ENCODE measurements at places on chromosomes 3 and 15.

- DNase-seq, result no peak
Measured at GRCh38 chr3:120604784-120605183, 8.6 kb downstream of the NDUFB4 start.

DNA sequence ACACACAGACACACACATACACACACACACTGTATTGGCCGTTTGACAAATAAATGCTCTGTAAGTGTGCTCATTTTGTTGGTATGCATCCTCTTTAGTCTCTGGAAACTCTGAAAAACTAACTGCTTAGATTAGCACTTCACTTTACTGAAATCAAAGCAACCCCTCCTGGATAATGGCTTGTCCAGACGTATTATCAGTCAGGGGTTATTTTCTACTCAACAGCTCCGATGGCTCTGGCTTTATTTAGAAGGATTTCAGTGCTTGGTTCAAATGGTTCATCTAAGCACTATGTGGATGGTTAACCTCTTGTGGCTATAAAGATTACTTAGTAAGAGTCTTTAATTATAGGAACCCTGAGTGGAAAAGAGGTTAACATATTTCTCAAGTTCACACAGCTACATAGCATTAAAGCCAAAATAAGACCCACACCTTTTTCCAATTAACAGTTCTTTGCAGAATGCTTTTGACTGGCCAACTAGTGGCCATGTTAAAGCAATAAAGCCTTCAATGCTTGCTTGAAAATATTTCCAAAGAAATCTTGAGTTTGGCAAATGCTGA is 516.1 kb upstream of the NAALADL2 start:
- DNase-seq, result no peak

GRCh38 chr3:142433110-142433509 is 14.7 kb downstream of the XRN1 start:
- no peak for DNase-seq

GRCh38 chr15:92524874-92525565 is 130.6 kb downstream of the FAM174B start:
- no peak for DNase-seq

GRCh38 chr3:10223676-10224639 is 24.3 kb upstream of the TATDN2 start:
- no peak for DNase-seq

GRCh38 chr3:180909369-180910127 is 2.9 kb upstream of the FXR1 start:
- no peak for DNase-seq

DNA sequence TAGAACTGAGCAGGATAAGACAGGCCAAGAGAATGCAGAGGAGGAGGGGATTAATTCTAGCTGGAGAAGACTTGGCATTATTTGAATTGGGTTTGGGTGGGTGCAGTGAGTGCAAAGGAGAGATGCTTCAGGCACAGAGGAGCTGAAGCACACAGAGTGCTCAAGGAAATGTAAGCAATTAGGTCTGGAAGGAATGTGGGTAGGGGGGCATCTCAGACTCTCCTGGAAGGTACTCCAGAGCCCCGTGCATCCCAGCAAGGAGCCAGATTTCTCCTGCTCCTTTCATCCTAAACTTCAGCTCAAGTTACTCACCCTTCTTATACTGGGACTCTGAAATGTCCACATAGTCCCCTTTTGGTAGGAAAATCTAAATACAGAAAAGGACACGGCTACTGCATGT is 143.6 kb upstream of the PFN2 start:
- no peak for DNase-seq

DNA sequence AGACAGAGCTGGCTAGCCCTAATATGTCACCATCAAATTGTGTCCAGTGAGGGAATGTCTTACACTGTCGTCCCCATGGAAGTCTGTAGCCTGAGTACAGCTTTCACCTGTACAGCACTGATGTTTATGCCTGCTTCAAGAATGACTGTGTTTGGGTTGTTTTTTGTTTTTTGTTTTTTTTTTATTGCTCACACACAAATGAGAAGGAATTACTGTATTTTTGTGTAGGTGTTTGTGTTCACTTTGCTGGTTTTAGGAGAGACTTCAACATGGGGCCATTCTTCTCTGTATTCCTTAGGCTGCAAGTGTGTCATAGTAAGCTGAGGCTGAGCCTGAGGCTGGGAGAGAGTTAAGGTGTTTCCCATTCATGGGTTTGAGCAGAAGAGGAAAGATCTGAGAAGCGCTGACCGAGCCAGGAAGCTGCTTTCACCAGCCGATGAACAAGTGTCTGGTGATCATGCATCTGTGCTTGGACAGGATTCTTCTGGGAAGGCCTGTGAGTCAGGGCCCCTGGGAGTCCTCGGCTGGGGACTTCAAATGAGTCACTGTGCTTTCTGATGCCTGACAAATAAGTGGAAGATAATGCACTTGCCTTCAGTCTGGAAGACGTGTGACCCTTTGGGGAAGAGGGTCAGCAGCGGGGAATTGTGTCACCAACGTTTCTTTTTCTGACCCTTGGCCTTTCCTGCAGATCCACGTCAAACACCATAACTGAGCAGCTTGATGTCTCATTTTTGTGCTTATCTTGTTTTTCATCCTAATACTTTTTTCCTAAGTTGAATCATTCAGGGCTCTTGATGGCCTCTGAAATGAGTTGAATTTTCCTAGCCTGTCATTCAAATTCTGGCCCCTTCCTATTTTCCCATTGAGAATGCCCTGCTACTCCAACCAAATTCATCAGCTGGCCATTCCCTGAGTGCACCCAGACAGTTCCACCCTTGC is 36.7 kb upstream of the ZBTB38 start:
- no peak for DNase-seq

GRCh38 chr3:60979461-60980341 is 271.6 kb downstream of the FHIT start:
- DNase-seq, result no peak

DNA sequence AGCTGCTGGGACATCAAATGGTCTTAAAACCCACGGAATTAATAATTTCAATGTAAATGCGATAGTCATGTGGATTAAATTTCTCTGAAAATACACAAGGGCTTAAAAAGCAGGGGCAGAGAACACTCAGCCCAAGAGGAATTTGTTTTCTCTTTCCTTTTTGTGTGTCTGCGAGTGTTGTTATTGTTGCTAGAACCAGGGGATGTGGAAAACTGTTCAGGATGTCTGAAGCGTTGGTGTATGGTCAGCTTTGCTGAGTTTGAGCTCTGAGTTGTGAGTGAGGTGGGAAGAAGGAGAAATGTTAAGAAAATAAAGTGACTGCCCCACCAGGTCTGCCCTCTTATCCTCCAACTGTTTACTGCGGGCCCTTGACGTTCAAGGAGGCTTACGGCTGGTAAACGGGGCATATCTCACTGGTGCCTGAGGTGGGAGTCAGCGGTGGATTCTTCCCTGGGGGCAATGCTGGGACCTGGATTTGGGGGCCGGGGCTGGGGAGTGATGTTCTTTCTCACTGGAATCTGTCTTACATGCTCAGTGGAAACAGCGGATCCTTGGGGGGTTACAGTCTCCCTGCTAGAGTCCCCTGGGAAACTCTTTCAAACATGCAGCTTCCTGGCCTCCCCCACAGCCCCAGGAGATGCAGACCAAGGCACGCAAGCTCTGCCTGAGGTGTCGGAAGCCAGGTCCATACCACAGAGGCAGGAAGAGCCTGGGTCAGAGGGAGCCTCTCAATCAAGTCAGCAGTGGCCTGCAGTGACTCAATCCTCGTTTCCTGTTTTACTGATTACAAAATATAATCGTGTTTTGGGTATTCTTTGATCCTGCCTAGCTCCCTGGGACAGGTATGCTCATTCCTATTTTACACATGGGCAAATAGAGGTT is 41.8 kb downstream of the ITGA11 start:
- DNase-seq, result no peak

DNA sequence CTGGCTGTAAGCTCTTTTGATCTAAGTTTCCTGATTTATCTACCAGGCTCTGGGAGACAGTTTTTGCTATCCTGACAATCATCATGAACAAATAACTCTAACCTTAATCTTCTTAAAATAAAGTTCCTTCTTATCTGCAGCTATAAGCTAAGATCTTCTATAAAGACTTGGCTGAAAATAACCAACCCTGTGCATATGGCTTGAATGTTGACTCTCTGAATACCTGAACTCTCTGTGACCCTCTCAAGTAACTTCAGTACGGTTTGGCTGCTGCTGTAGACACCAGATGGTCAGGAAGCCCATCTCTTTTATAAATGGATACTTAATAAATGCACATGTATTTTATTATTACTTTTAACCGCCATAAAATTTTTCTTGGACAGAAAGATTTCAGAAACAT is 412.4 kb upstream of the CBLB start:
- no peak for DNase-seq

DNA sequence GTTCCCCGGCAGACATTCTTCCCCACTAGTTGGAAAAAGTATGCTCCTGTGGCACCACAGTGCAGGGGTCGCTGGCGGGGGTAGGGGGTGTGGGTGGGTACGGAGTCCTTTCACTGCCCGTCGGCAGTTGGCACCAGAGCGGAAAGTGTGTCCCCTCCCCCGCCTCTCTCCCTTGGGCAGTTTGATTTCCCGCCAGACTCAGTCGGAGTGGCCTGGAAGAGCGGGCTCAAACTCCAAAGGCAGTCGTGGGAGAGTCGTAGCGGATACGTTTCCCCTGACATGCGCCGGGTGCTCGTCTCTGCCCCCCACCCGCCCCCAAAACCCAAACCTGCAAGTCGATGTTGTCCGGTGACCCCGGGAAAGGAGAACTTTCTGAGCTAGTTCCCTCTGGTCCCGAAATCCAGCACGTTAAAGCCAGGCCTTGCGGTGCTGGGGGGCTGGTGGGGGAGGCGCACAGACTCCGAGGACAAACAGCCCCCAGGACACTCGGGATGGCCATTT is 4.4 kb upstream of the FOXB1 start:
- no peak for DNase-seq

GRCh38 chr3:15427981-15428380 is 583 bp downstream of the EAF1 start:
- no peak for DNase-seq

DNA sequence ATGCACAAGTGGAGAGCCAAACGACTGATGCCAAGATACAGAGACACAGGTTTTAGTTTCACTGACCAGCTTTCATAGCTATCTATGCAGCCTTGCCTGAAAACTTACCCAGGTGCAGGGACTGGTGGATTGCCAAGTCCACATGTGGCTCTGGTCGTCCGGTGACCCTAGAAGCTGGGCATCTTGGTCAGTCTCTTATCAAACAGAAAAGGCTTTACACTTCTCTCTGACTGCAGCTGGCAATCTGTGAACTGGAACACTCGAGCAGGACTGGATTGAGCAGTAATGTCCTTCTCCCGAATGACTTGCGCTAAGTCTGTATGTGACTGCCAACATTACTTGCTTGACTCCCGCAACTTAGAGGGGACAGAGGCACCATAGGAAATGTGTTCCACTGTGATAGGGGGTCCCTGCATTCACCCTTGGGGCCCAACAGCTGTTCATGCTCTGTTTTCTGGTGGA is 63.0 kb upstream of the SIAH2 start:
- DNase-seq, result no peak

- no peak for DNase-seq
Measured at GRCh38 chr3:105828703-105829102, 40.1 kb downstream of the CBLB start.

DNA sequence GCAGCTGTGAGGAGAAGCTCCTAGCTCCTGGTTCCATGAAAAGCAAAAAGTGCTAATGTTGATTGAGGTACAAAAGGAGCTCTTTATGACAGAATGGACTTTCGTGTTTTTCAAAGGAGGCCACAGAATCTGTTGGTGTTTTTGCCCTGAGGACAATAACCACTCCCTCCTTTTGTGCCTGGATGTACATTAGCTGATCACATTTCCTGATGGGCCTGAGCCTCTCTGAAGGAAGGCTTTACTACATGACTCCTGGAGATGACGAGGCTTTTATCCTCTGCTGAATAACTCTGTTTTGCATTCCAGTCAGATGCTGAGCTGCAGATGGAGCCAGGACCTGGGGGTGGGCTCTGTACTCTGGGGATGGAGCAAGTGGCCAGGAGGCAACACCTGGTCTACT is 301.9 kb downstream of the CACNA2D3 start:
- no peak for DNase-seq

DNA sequence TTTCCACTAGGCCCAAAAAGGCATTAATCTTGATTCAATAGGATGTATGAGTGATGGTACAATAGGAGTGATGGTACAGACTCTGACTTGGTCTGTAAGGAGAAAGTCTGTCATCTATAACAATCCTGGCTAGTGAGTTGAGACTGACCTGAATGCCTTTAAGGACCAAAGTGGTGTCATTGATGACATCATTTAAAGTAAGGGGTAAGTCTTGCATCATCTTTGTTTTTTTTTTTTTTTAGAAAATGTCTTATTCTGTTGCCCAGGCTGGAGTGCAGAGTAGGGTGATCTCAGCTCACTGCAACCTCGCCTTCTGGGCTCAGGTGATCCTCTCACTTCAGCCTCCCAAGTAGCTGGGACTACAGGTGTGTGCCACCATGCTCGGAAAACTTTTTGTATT is 5.6 kb upstream of the TMEM45A start:
- no peak for DNase-seq

DNA sequence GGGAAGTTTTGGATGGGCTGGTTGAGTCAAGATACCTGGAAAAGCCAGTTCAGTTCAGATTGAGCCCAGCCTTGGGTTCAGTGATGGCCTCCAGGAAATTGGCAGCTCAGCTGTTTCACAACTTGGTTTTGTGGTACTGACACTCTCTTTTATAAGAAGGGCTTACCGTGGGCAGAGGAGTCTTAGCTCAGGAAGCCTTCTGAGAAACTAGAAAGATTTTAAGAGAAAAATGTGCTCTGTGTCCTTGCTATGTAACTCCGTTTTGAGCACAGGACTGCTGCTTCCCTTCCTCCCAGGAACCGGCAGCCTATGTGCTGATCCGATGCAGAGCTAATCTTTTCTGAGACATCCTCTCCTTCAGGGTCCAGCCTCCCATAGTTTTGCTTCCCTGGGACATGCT is 46.6 kb upstream of the RASGRP1 start:
- DNase-seq, result peak; percentile 15

DNA sequence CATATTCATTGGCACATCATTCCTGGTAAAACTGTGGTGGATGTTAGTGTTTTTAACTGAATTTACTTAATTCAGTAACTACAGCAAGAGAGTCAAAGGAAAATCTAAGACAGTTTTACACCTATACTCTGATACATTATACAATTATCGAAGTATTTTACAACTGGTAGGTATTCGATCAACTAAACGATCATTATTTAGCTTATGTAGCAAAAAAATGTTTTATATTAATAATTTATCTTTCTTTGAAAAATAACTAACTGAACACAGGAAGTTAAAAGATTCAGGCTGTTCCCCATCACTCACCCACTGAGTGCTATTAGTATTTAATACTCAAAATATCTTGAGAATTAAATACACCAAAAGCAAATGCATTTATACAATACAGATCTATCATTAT is 21.0 kb downstream of the ICE2 start:
- DNase-seq, result no peak

GRCh38 chr3:50585919-50586762 is 16.8 kb downstream of the HEMK1 start:
- DNase-seq, result no peak

- DNase-seq, result no peak
Measured at GRCh38 chr3:38978729-38979128, 73.0 kb downstream of the SCN11A start.

DNA sequence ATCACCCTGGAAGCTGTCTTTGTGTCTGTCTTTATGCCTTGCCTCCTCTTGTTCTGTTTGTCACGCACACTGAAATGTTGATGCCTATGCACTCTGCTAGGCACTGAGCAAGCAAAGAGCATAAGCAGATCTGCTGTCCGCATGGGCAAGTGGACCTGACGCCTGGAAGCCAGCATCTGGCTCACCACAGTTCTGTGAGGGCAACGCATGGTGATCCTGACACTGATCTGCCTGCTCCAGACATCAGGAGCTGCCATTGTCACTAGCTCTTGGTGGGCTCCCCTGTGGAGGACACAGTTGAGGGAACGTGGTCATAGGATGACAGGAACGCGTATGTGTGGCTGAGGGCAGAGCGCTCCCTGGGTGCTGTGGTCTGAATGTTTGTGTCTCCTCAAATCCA is 234.6 kb downstream of the ADAMTS17 start:
- DNase-seq, result no peak
